Activated naive CD4-positive, alpha-beta T cell treated with anti-CD3 and anti-CD28 coated beads, Interleukin-2, amount 10 ng/mL, durations not matched to agents 7 days and 5 days (primary cell): ENCODE measurements at places on chromosomes 4 and X.

DNA sequence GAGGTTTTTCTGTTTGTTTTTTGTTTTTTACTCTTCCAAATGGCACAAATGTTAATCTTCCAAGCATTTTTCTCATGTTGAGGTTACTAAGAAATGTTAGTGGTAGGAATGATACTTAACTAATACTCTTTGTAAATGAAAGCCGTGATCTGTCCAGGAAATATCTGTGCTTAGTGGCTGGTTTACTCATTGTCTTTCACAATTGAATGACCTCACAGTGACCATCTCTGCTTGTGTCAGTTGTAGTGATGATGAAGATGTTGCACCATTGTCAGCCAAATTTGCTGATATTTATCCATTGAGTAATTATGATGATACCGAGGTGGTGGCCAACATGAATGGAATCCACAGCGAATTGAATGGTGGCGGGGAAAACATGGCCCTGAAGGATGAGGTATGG, 93.5 kb downstream of the TNIP2 start:
- DNase-seq: no peak

- DNase-seq: no peak
Measured at GRCh38 chr4:168777277-168777965, 232.6 kb downstream of the CBR4 start.

GRCh38 chrX:120671963-120672362, 42.1 kb upstream of the C1GALT1C1 start:
- DNase-seq: no peak

DNA sequence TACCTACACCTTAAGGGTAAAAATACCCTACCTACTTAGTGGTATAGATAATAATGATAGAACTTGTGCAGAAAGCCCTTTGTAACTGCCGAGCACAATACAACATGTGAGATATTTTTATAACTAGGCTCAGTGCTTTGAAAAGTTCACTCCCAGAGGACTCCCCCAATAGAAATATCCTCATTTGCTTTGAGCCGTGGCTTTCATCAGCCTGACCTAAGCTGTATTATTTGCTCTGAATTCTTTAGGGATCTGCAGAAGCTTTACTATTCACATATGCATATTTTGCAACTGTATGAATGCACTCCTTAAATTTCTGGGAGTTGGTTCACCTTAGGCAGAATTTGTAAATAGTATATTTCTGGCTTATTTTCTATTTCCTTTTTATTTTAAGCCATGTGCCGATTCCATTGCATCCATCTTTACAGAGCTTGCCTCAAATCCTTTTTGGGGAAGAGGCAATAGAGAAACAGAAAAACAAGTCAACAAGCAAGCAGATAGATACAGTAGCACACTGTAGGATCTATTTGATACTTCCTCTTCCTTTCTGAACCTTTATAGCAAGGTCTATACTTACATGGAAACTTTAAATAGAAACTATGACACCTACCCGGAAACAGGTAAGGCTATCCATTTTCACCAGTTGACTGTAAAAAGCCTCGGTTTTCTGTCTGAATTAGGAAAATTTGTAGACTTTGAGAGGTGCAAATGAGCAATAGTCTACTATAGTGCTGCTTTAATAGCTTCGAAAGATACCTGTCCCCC, 242.5 kb upstream of the VCX3A start:
- no peak for DNase-seq

- no peak for DNase-seq
Measured at GRCh38 chr4:40998675-40999358, 215.5 kb downstream of the APBB2 start.

- no peak for DNase-seq
Measured at GRCh38 chr4:136571315-136571714, 961.0 kb downstream of the PCDH18 start.

DNA sequence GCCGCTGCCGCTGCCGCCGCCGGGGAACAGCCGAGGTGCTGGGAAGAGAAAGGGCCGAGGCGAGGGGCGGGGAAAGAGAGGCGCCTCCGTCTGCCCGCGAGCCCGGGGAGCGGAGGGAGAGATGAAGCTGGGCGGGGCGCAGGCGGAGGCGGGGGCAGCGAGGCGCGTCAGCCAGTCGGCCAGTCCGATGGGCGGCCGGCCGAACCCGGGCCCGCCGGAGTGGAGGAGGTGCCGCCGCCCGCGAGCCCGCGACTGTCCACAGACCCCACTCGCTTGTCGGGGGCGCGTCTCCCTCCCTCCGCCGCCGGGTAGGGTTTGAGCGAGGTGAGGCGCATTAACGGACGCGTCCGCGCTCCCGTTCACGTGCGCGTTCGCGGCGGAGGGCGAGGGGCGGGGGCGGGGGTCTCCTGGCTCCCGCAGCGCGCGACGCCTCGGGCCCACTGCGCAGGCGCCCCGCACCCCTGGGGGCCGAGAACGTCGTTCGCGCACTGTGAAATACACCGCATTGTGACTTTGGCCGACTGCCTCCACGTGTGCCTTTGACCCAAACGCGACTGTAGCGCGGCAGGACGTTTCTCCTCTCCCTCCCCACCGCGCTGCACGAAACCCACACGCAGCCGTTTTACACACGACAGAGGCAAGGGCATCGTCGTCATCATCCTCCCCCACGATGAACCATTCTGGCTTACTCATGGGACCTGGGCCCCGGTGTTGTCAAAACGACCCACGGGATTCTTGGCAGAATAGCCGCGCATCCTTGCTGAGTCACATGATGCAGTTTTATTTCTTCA, at the start of gene NUDT11:
TSS of gene NUDT11 (minus strand) at position 92 of the 791 bp plus-strand sequence. CDS start 148 bp downstream, outside the sequence.
- DNase-seq: peak; percentile 61

- DNase-seq: no peak
Measured at GRCh38 chr4:18859468-18859867, 837.9 kb upstream of the LCORL start.

- DNase-seq: no peak
Measured at GRCh38 chr4:147678106-147678505, 5.9 kb downstream of the PRMT9 start.

- no peak for DNase-seq
Measured at GRCh38 chr4:106450249-106450648, 81.7 kb upstream of the GIMD1 start.

DNA sequence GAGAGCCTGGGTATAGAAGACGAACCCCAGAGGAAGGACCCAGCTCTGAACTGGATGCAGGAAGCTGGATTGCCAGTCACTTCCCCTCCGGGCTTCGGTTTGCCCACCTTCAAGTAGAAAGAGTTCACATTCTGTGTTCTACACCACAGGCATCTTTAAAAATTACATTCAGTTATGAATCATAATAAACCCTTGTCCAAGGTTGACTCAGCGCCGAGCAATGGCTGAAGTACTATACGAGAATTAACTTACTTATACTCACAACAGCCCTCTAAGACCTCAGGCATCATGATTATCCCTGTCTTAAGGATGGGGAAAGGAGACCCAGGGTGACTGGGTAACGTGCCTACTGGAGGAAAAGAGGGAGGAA, 72.5 kb downstream of the EVC2 start:
- no peak for DNase-seq

GRCh38 chr4:88211473-88212252, 53.2 kb upstream of the ABCG2 start:
- peak; percentile 61 for DNase-seq

DNA sequence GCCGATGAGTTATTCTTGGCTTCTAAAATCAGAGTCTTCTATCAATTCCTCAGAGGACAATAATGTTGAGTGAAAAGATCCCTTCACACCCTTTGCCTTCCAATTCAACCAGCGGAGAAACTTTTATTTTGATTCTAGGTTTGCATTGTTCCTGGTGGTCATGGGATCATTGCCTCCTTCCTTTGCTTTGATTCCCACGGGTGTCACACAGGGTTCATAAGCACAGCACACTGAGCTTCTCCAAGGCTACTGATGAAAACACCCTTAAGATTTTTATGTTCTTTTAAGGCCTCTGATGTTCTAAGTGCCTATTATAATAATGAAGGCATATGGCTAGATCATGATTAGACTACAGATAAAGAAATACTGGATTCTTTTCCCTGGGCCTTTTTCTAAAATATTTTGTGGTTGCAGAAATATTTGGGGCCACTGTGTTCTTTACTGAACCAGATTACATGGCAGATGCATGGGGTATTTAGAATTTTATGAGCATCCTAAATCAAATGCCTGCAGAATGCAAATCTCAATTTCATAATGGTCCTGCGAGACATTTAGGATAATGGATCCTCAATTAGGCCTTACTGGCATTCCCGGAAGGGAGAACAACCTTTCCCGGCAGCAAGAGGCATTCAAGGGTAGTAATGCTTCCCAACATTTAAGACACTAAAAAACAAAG, 43.9 kb upstream of the FGFBP2 start:
- no peak for DNase-seq

GRCh38 chrX:21400408-21401121, 26.3 kb downstream of the CNKSR2 start:
- no peak for DNase-seq

- DNase-seq: no peak
Measured at GRCh38 chrX:56800307-56800706, 71.3 kb downstream of the NBDY start.

- no peak for DNase-seq
Measured at GRCh38 chr4:120723105-120723504, 199.4 kb downstream of the PRDM5 start.

GRCh38 chr4:20252656-20253282, 1.1 kb downstream of the SLIT2 start:
- no peak for DNase-seq

- DNase-seq: no peak
Measured at GRCh38 chr4:4534515-4535145, 7.2 kb downstream of the STX18 start.

DNA sequence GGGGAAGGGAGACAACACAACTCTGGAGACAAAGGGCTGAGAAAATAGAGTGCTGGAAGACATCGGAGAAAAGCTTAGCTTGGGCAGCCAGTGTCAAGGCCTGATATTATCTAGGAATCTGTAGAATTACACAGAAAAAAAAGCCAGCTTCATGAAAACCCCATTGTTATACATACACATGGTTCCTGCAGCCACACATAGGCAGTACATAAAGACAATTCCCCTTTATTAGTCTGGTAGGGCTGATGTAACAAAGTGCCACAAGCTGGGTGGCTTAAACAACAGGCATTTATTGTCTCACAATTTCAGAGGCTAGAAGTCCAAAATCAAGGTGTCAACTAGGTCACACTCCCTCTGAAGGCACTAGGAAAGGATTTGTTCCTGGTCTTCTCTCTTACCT, 503.5 kb downstream of the MID1IP1 start:
- no peak for DNase-seq

DNA sequence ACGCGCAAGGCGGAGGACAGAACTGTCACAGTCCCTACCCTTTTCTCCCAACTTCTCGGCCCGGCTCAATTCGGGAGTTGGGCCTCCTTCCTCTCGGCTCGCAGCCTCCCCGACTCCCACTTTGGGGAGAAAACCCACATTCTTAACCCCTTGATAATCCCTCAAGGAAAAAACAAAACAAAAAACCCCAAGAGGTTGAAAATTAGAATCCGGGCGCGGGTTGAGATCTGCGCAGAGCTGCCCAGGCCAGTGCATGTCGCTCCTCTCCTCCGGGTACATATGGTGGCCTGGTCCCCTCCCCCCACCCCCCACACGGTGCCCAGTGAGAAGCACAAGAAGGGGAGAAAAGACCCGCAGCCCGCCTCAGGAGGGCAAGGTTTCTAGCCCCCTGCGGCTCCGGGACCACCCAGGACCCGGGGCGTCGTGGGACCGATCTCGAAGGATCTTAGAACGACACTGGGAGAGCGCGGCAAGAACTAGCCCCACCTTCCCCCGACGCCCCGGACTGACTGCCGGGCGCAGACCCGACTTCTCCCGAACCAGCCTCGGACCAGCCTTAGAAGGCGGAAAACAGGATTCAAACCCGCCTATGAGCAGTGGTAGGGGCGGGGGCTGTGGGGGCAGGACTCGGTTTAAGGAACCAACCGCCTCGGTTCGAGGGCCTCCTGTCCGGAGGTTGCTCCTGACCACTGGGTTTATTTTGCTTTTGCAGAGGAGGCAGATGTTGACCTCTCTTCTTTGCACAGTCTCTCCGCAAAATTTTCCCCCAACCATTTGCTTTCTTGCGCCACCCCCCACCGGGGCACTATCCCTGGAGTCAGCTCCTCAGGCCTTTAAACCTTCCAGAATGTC, 2.5 kb upstream of the PDGFRA start:
- no peak for DNase-seq

GRCh38 chr4:150381609-150382008, 200.3 kb upstream of the MAB21L2 start:
- DNase-seq: no peak

- DNase-seq: no peak
Measured at GRCh38 chr4:137635601-137636000, 103.3 kb upstream of the PCDH18 start.

DNA sequence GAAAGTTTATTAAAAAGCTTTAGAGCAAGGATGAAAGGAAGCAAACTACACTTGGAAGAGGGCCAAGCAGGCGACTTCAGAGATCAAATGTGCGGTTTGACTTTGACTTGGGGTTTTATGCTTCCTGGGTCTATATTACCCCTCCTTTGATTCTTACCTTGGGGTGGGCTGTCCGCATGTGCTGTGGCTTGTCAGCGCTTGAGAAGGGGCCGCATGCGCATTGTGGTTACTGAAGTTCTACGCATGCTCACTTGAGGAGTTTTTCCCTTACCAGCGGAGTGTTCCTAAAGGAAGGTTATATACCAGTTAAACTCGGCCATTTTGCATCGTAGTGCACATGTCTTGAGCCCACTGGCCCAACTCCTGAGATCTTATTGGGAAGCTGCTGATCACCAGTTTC, 9.9 kb downstream of the ZNF157 start:
- DNase-seq: peak; percentile 76

DNA sequence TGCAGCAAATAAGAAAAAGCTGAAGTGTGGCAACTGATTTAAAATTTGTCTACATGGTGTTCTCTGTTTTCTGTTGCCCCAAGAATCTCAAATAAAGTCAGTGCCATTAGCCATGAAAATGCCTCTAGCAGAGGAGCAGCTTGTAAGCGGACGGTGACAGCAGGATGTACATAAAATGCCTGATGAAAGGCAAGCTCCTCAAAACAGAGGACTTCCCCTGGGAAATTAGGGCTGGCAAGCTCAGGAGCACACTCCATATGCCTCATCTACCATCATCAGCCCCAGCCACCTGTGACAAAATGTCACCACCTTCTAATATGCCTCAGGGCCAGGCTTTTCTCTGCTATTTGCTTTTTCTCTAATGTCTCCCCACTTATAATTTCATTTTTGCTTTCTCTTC, 54.5 kb downstream of the ASB9 start:
- no peak for DNase-seq

DNA sequence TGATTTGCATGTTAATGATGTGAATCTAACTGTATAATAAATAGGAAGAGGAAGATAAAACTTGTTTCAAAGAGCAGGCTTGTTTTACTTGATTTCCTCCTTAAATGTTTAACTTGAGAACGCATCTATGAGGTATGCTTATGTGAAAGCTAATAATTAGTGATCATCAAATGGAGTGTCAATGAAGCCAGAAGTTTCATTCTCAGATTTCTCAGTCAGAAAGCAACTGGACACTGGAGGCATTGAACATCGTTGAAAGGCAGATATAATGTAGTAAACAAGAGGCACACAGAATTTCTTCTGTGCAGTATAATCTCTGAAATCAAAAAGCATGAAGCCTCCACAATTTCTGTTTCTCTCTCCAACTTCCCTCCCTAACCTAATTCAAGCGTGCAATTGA, 672.9 kb downstream of the ADGRL3 start:
- no peak for DNase-seq
